Activated T-helper 17 cell treated with anti-CD3 and anti-CD28 coated beads, Interleukin-2, amount 50 U/mL, for 72 hours (primary cell): ENCODE measurements at places on chromosomes 1 and 21. TPM values are rescaled to one million over a fixed set of nuclear protein-coding genes. Genes with fewer than 3 reads are reported as not detected.
A peak's percentile ranks its signal among the peaks of the same experiment; 100 is the strongest.

Gene HCRTR1
- total RNA-seq = not detected

GRCh38 chr1:115280064-115280463, 58.0 kb downstream of the NGF start:
- peak; percentile 42 for ATAC-seq

Gene TEKT2
- total RNA-seq = 0.26 TPM

Gene RHOC
- total RNA-seq = 39.5 TPM

GRCh38 chr1:231517076-231517475, 11.4 kb upstream of the TSNAX start:
- ATAC-seq = no peak

GRCh38 chr1:116359871-116360270, 13.2 kb upstream of the ATP1A1 start:
- no peak for ATAC-seq

GRCh38 chr1:169484101-169484500, 1.6 kb downstream of the SLC19A2 start:
- no peak for ATAC-seq

DNA sequence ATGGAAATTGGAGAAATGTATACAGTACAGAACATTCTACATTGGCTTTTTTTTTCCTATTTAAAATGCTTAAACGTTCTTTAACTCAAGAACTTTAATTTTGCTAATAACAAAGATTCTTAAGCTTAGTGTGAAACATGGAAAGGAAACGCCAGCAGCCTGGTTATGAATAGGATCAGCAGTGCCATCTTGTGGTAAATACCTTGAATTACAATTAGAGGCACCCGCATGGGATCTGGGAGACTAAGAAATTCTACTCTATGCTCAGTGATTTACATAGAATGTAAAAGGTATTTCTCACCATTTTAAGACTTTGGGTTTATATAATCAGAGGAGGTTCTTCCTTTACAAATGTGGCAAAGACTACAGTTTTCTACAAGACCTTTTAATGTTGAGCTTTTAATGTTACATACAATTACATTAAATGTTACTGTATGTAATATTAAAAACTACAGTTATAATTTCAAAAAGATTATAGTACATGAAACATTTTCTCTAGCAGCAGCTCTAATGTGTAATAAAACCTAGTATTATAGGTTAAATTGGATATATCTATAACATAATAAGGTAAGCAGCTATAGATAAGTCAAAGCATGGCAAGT, 32.1 kb upstream of the APOBEC4 start:
- ATAC-seq = peak; percentile 39

Gene TSSK3
- 0.61 TPM for total RNA-seq

Gene ERICH3
- not detected for total RNA-seq

Gene RCAN1
- 4.9 TPM for total RNA-seq

DNA sequence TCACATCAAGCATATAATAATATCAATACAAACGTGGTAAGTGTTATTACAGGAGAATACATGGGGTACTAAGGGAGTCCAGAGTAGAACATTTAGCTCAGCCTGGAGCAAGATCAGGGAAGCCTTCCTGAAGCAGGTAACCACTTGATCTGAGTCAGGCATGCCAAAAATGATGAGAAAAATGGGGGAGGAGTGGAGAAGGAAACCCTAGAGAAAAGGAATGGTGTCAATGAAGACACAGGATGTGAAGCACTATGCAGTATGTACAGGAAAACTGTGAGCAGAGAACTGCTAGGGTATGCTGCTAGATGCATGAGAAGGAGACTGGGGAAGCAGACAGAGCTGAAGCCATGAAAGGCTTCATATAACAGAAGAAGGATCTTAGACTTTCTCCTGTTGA, 84.7 kb downstream of the NOTCH2 start:
- ATAC-seq = no peak

- ATAC-seq = no peak
Observed at GRCh38 chr1:12769976-12770505, 3.5 kb upstream of the PRAMEF12 start.

Gene MPL
- not detected for total RNA-seq

DNA sequence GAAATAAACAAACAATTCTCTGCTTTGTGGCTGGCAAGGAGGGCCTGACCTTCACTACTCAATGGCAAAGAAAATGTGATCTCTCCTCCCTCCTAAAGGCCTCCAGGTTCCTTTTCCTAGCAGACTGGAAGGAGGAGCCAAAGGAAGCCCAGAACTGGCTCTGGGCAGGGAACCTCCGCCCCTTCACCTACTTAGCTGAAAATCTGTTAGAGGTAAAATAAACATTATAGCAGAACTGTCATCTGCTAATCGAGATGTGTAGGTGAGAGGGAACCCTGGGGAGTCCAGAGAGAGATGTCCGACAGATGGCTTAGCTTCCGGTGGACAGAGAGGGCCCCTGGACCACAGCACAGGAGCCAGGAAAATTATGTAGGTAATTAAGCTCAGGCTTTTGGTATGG, 75.2 kb upstream of the KCNA3 start:
- no peak for ATAC-seq

Gene FHAD1
- total RNA-seq = not detected

GRCh38 chr1:159925719-159926078, 392 bp upstream of the TAGLN2 start:
- peak; percentile 44 for ATAC-seq

DNA sequence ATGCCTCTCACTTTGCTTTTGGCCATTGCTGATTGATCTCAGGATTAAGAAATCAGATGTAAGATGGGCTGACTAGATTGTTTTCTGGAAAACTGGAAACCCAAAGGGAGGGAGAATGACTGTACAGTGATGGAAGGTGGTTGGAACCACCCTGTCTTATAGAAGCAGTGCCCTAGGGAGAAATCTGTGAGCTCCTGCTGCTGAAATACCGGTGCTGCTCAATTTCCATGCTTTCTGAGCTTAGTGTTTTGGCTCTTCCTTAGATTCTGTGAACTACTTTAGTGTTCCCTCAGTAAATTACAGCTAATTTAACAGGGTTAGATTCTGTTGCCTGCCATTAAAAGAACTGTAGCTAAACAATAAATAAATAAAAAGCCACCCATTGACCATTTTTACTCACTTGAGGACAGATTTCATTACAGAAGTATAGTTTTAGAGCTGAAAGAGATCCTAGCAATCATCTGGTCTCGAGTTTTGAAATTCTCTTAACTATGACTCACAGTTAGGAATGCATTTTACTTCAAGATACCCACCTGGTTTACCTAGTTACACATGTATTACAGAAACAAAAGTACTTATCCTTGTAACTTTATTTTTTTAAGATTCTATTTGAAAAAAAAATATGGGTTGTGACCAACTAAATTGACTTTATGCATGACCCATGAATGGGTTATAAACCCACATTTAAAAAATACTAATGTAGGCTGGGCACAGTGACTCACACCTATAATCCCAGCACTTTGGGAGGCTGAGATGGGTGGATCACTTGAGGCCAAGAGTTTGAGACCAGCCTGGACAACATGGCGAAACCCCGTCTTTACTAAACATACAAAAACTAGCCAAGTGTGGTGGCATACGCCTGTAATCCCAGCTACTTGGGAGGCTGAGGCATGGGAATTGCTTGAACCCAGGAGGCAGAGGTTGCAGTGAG, 33.2 kb downstream of the CAMSAP2 start:
- no peak for ATAC-seq

Gene TOMM20
- 117 TPM for total RNA-seq

DNA sequence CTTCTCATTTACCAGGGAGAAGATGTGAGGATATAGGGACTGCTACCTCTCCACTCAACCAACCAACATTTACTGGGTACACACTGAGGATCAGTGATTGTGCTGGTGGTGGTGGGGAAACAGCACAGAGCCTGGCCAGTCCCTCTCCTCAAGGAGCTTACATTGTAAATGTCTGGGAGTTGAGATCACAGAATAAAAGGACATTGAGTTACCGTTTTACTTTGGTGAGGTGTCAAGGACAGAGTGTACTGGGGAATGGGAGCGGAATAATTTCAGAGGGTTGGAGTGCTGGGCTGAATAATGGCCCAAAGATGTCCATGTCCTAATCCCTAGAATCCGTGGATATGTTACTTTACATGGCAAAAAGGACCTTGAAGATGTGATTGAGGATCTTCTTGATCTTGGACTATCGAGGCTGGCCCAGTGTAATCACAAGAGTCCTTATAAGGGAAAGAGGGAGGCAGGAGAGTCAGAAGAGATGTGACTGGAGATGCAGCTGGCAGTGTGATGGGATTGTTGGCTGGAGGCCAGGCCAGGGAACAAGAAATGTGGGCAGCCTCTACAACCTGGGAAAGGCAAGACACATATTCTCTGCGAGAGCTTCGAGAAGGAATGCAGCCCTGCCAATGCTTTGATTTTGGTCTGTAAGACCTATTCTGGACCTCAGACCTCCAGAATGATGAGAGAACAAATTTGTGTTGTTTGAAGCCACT, 26.6 kb upstream of the RWDD3 start:
- ATAC-seq = no peak

- ATAC-seq = no peak
Observed at GRCh38 chr21:42655796-42656770, 2.7 kb downstream of the PDE9A start.

Gene CELA2B
- not detected for total RNA-seq

DNA sequence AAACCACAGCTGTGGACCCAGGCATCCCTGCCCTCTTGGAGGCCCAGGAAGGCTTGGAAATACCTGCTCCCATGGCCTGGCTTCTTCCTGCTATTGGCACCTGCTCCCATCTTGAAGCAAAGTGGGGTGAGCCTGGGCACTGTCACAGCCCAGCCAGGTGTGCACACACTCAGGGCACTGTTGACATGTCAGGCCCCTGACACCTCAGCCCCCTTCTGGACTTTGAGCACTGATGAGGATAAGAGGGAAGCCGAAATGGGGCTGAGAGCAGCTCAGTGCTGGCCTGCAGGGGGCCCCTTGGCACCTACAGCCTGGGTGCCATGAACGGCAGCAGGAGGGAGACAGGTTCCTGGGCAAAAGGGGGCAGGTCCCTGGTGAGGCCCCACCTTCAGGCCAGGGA, 55.9 kb downstream of the DAB1 start:
- ATAC-seq = no peak

DNA sequence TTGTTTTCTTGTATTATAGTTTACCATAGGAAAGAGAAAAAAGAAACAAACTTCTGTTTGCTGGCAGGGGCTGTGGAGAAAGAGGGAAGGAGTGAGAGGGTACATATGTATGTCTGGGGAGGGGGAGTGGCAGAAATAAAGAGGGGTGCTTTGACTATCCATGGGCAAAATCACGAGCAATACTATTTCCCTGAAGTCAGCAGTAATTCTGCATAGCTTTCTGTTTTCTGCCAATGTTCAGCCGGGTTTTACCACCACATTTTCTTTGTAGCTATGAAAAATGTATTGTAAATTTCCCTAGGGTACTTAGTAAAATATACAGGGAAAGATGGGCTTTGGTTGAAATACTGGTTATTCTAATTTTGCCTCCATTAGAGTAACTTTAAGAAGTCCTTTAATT, 45.2 kb upstream of the PGD start:
- ATAC-seq = no peak
